Stimulated activated CD4-positive, alpha-beta T cell treated with anti-CD3 and anti-CD28 coated beads, Interleukin-1b, Interleukin-23, amount 100 ng/mL, for 1 hour (primary cell): ENCODE measurements at places on chromosomes 1 and 21.

DNA sequence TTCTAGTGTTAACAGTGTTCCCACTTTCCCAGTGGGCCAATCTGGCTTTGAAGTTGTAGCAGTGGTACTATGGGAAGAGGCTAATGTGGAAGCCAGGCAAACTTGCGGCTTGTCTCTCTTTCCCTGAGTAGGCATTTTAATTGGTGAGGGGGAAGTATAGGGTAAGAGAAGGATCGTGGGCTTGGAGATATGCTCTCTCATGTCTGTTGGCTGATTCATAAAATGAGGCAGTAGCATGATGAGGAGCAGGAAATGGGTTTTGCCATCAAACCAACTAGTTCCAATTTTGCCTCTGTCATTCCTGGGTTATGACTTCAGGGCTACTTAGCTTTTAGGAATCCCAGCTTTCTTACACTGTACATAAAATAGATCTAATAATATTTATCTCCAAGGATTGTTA is 12.1 kb downstream of the C8A start:
- DNase-seq: no peak

DNA sequence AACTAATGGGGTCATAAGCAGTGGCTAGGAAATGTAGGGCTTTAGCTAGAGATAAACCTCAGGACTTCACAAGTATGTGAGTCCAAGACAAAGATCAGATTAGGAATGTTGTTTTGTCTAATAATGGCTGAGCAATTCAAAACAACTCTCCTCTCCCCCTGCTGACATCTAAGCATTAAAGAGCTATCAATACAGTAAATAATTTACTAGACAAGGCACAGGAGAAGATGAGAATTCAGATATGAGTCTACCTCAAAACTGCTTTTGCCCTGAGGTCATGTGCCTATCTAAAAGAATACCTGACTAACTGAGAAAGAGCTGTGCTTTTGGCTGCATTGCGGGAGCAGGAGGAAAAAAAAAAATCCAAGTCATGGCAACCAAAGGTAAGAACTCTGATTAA is 86.8 kb downstream of the SPATA17 start:
- no peak for DNase-seq

- no peak for DNase-seq
Measured at GRCh38 chr1:227774821-227775661, 39.8 kb downstream of the SNAP47 start.

DNA sequence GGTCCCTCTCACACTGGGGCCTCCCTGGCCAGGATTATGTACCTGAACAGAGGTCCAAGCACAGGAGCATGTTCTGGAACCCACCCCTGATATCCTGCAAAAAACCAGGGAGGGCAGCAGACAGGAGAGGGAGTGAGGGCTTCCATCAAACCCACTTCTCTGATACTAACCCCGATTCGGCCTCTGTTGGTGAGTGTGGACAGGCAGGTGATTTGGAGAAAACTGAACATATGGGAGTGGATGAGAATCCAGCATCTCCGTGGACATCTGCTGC is 215.3 kb downstream of the MATN1 start:
- no peak for DNase-seq

GRCh38 chr1:97726386-97726785 is 194.4 kb downstream of the DPYD start:
- no peak for DNase-seq

DNA sequence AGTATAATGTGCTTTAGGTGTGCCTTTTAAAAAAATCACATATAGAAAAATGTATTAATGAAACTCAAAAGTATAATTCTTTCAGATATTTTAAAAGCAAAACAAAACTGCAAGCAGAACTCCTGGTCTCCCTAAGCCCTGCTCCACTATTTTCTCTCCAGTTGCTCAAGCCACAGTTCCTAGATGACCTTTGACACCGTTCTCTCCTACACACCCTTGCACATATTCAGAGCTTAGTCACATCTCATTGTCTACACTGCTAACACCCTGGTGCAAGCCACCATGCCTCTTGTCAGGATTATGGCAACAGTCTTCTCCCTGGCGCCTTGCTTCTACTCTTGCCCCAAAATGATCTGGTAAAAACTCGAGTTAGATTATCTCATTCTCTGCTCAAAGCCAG is 50.2 kb upstream of the ROR1 start:
- no peak for DNase-seq

DNA sequence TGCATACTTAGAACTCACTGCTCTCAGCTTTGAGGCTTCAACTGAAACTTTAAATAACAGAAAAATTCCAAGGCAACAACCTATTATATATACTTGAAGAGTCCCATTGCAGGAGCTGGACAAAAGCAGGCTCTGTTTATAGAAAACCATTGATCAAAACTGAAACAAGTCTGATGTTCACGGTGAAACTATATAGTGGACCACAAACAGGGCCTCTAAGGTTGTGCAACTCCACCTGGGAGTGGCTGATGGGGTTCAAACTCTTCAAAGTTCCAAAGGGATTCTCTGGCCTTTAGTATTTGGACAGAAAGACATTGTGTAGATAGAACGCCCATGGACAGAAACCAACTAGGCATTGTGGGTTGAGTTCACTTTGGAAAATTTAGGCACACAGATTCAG is 140.3 kb downstream of the ZC3H11B start:
- no peak for DNase-seq

GRCh38 chr1:55129194-55129728 is 85.9 kb downstream of the USP24 start:
- no peak for DNase-seq

DNA sequence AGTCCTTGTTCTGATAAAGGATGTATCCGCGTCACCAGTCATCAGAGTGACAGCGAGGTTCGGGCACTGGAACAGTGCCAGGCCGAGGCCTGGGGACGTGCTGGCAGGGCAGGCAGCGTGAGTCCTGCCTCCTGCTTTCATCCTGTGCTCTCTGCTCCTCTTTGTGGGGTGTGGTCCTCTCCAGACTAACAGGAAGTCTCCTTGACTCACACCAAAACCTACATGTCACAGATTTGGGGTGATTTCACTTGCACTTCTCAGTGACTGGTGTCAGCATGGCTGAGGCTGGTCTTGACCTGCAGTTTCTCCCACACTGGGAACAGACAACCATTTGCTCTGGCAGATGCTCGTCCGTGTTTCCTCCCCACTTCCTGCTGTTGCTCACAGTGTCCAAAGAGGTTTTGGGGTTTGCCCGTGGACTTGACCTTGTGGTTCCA is 8.8 kb upstream of the NLRP3 start:
- peak; percentile 28 for DNase-seq

GRCh38 chr1:163745204-163745603 is 423.4 kb downstream of the NUF2 start:
- no peak for DNase-seq

GRCh38 chr1:213744780-213745179 is 243.0 kb upstream of the PROX1 start:
- no peak for DNase-seq

GRCh38 chr1:184567637-184568036 is 180.8 kb downstream of the C1orf21 start:
- DNase-seq: no peak

DNA sequence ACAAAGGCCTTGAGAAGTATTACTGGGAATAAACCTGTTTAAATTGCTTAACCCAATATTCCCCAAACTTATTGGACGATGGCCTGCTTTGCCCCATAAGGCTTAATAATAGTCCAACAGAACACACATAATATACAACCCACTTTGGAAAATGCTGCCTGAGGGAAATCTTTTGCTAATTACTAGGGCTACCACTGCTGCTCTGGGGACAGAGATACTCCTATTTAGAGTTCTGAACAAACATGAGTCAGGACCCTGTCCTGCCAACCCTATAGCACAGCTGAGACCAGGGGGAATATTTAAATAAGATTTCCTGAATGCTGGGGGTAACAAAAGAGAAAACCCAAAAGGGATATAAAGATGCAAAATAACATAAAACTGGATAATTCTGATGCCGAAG is 139.1 kb downstream of the BRINP2 start:
- no peak for DNase-seq

DNA sequence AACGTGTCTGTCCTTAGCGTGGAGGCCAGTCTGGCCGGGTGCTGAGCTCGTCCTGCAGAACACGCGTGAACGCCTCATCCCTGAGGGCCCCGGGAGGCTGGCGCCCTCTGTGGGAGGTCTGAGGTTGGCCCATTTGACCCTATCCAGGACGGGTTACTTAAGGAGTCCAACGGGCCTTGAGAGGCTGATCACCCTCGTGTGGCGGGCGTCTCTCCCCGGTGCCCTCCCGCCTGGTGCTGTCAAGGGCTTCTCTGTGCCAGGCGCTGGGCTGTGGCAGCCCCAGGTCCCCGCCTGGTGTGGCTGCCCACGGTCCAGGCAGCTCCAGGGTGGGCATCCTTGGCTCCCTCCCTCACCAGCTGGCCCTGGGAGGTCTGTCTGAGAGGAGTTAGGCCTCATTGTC is 9.7 kb downstream of the SKI start:
- DNase-seq: no peak

DNA sequence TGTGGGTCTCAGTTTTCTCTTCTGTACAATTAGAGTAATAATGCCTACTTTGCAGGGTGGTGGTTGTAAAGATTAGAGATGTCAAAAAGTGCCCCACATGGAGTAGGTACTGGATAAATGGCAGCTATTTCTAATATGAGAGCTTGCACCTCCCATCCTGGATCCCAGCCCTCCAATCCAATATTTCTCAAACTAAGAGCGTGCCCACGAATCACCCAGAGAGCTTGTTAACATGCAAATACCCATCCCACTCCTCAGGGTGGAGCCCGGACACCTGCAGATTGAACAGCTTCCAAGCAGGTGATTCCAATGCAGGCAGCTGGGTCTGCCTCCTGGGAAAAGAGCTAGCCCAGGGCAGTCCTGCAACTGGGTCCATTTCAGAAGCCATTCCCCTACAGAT is 33.0 kb downstream of the LRRN2 start:
- DNase-seq: no peak

- DNase-seq: no peak
Measured at GRCh38 chr1:166080967-166081870, 85.6 kb downstream of the FAM78B start.

- no peak for DNase-seq
Measured at GRCh38 chr1:12587981-12588640, 29.9 kb downstream of the DHRS3 start.

GRCh38 chr1:167675440-167675839 is 45.4 kb downstream of the RCSD1 start:
- no peak for DNase-seq

DNA sequence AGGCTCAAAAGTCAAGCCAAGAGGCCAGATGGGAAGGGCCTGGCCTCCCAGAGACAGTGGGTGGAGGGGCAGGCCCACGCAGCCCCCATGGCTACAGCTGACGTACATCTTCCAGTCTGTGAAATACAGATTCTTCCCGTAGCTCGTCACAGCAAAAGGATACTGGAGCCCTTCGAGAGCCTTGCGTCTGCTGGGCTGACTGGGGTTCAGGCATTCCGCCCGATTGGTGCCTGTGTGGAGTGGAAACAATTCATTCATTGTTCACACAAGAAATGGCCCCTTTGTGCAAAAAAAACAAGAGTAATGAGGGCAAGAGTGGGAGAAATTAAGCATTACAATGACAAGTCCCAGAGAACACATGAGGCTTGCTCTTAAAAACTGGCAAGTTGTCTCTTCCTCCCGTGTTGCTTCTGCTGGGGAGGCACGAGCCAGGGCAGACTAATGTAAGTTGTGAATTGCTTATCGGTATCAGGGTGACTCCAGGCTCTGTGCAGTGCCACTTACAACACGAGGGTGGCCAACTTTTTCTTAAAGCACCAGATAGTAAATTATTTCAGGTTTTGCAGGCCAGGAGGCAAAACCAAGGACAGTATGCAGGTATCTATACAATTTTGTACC is 85.1 kb downstream of the NID1 start:
- DNase-seq: no peak

DNA sequence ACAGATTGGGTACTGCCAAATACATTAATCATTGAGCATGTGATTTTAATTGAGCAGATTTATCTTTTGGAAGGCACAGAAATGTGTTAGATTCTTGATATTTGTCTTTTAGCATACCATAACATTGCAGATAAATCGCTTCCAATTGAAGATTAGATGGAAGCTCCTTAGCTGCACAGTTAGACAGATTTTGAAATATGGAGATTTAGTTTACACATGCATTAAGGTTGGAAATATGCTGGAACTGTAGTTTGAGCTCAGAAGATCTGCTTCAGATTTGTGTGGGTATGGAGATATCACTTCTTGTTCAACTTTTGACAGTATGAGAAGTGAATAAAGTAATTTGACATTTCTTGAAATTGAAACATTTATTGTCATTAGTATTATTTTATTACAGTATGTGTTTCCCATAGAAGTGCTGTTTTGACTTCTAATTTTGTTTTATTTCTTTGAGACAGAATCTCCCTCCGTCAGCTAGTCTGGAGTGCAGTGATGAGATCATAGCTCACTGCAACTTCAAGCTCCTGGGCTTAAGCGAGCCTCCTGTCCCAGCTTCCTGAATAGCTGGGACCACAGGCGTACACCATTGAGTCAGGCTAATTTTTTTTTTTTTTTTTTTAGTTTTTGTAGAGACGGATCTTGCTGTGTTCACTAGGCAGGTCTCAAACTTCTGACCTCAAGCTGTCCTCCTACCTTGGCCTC is 29.1 kb downstream of the THRAP3 start:
- DNase-seq: no peak

GRCh38 chr1:196148367-196148970 is 459.8 kb downstream of the KCNT2 start:
- no peak for DNase-seq

- no peak for DNase-seq
Measured at GRCh38 chr1:223133306-223133823, 9.7 kb downstream of the TLR5 start.

DNA sequence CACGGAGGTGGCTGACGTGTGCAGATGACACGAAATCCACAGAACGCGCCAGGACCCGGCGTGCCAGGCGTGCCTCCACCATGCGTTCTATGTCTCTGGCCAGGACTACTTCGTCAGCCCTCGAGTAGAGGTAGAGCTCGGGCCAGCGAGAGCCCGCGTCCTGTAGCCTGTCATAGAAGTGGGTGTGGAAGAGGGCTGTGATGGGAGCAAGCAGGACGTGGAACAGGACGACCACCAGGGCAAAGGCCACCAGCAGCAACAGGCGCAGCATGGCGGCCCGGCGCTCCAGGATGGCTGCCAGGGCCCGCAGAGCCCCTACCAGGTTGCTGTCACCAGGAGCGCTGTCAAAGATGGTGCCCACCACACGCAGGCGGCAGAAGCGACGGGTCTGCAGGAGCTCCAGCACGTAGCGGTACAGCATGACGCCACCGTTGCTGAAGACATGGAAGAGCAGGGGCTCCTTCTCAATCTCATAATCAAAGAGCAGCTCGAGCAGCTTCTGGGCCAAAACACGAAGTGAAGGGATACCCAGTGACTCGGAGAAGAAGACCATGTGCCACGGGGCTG is 19.6 kb downstream of the TMEM53 start:
- DNase-seq: no peak
